ENCODE measurements at places on chromosomes 6 and 20.

DNA sequence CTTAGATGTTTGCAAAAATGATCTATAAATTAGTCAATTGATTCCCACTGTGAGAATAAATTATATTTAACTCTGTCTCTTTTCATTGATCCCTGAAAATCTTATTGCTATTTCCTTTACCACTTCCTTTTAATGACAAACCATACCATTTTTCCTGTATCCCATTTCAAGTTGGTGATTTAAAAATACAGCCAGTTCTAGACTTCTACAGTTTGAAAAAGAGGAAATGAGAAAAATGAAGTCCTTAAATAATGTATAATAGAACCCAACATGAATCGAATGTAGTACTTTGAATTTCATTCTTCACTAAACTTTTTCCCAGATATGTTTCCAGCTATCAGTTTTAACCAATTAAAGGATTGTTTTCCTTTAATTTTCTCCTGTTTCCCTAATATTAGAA, 29.5 kb upstream of the SDHAF4 start:
- no peak for DNase-seq

GRCh38 chr6:125287718-125288117, 14.0 kb downstream of the HDDC2 start:
- DNase-seq = no peak

DNA sequence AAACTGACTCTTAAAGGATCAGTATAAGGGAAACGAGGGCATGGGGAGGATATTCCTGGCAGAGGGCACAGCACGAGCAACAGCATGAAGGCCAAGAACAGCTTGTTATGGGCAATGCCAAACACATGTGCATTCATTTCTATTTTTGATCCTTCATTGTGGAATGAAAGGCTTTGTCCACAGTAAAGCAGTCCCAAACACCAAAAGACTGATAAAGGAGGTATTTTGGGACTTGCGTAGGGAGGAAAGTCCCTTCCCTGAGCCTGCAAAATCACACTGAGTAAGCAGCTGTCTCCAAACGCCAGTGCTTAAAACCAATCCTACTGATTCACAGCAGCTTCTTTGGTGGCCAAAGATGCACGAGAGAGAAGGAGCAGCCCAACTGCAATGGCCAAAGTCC, 138.2 kb downstream of the UNC5CL start:
- no peak for DNase-seq

- no peak for DNase-seq
These were observed 8.3 kb upstream of the CEBPB start for GRCh38 chr20:50182346-50182745.

- no peak for DNase-seq
These were observed 2.4 kb downstream of the COL11A2 start for GRCh38 chr6:33189625-33190448.

- DNase-seq = no peak
These were observed 191.3 kb downstream of the MTFR2 start for GRCh38 chr6:136058852-136059251.

DNA sequence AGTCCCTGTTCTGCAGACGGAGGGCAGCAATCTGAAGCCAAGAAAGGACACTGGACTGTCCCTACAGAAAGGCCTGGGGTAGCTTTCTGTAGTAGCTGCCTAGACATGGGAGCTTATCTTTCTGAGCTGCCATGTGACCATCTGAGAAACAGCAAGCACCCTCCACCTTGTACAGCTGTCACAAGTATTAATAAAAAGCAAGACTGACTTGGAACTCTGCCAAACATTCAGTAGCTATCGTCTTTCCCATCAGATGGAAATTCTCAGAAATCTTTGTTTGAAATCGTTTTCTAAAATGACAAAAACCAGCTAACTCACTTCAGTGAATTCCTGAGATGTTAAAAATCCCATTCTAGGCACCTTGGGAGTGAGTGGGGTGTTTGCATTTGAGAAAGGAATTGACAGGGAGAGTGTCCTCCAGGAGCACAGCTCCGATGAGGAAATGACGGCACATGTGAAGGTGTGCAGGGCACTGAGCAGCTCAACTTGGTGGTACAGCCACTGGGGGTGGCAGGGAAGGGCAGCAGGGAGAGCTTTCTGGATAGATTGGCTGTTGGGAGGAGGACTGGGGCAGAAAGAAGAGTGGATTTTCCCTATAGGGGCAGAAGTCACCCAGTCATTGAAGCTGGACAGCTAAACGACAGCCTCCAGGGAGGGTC, 24.5 kb downstream of the ACSS1 start:
- no peak for DNase-seq

GRCh38 chr6:5318617-5319272, 57.4 kb downstream of the FARS2 start:
- DNase-seq = no peak

- DNase-seq = no peak
These were observed 269.4 kb upstream of the CDYL start for GRCh38 chr6:4506792-4507191.

DNA sequence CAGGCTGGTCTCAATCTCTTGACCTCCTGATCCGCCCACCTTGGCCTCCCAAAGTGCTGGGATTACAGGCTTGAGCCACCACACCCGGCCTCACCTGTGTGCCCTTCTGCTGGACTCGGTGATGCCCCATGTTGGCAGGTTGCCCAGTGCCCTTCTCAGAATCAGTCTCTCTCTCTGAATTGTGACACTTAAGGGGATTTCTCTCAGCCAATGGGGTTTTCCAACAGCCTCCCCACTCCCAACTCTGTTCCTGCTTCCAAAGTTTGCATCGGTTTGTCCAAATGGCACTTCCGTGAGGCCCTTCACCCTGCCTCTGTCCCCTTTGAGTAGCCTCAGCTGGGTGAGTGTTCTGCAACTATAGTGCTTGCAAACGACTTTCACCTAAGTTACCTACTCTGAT, 3.1 kb upstream of the MRPS10 start:
- DNase-seq = no peak

DNA sequence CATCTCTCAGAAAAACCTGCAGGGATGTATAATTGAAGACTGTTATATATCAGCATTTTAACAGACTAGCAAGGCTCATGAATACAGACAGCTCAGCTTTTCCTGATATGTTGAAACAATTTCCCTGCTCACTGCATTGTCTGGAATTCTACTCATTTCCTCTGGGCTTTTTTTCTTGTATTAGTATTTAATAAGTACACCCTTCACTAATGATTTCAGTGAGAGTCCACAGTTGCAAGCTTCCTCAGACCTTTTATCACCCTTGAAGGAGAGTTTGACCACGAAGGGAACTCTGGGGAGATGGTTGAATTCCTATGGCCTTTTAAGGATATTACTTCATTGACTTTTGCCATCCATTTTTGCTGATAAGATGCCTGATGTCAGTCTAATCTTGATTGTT, 248.7 kb downstream of the ADGB start:
- no peak for DNase-seq

- DNase-seq = no peak
These were observed 168.4 kb downstream of the OR2B2 start for GRCh38 chr6:27743787-27744186.

DNA sequence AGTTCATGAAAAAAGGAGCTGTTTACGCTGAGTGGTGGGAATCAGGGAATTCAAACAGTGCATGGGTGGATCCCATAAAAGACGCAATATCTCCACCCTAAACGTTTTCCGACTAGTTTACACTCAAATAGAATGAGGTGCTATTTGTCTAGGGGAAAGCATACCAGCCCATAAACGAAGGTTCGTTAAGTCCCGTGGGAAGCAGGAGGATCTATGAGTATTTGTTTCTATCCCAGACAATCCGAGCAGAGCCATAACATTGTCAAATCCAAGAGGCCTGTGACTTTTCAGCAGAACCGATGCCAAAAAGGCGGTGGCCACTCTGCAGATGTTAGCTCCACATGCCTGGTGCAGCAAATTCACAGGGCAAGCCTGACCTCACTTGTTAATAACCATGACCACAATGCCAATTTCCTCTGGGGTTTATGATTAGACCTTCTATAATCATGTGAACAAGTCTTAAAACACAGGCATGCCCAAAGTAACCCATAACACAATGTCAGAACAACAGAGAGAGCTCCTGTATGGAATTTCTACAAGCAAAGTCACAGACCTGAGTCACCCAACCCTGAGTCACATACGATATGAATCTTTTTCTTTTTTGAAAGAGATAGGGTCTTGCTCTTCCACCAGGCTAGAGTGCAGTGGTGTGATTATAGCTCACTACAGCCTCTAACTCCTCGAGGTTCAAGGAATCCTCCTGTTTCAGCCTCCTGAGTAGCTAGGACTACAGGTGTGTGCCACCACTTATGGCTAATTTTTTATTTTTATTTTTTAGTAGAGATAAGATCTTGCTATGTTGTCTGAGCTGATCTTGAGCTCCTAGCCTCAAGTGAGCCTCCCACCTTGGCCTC, 123.3 kb downstream of the KIF13A start:
- DNase-seq = no peak

GRCh38 chr6:98574984-98575383, 259.4 kb upstream of the POU3F2 start:
- DNase-seq = no peak

GRCh38 chr6:143556529-143556928, 45.0 kb upstream of the FUCA2 start:
- DNase-seq = no peak

DNA sequence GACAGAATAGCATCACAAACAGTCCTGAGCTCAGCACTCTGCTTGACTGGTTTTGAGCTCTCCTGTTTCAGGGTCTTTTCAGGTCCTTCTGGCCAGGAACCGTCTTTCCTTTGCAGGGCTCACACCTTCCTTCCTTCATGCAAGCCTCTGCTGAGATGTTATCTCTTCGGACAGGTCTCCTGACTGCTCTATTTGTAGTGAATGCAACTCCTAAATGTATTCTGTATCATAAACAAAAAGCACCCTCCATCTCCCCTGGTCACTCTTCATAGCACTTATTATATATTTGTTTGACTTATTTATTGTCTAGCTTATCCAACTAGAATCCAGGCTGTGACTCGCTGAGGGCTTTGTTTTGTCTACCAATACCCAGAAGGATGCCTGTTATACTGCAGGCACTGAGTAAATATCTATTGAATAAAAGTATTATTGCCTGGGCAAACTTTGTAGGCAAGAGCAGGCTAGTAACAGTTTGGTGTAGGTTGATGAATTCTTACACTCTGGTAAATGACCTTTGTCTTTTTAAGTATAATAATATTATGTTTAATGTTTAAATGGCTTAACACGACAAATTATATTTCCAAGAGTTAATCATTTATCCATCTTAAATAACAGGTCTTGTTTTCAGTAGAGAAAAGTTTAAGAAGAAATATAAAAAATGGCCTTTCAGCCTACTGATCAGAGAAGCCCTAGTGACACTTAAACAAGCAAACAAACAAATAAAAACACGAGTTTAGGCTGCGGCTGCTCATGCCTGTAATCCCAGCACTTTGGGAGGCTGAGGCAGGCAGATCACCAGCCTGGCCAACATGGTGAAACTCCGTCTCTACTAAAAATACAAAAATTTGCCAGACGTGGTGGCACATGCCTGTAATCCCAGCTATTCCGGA, 199.7 kb downstream of the BCAS1 start:
- no peak for DNase-seq

DNA sequence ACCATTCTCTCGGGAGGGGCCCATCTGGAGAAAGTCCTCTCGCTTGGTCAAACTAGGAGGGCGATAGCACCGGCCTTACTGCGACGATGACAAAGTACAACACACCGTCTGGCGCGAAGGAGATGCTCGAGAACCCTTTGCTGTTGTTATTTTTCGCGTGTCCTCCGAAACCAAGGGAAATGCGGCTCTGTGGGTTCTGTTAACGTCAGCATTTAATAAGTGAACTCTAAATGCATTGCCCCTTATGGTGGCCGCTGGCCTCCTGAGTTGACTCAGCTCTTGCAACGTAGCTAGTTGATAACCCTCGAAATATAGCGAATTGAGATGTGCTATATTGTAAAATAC, 577 bp upstream of the SCAND1 start:
- DNase-seq = no peak

DNA sequence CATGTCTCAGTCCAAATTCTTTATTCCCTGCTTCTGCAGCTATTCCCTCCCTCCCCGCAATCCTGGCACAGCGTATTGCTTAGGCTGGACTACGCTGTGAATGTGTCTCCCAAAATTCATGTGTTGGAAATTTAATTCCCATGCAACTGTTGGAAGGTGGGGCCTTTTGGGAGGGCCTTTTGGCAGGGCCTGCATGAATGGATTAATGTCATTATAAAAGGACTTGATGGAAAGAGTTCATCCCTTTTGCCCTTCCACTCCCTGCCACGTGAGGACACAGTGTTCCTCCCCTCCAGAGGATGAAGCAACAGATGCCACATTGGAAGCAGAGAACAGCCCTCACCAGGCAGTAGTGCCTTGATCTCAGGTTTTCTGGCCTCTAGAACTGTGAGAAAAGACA, 20.4 kb upstream of the NOTCH4 start:
- no peak for DNase-seq

DNA sequence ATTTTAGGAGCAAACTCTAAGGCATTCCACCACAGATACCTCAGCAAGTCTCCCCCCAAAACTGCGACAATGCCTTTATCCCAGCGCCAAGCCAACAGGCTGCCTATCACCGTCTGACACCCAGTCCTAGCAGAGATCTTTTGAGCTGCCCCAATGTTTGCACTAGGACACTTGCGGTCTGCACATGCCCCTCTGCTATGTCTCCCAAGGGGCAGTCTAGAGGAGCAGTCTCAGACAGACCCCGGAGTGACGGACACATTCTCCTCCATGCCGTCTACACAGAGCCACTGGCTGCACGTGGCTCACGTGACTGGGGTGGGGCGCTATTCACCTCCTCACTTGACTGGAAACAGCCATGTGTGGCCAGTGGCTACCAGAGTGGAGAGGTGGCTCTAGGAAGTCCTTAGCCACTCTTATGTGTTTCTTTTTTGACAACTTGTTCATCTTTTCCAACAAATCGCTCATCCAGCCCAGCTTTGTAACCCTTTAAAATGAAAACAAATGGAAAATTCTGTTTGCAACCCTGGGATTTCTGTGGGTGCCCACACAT, 16.0 kb downstream of the DIDO1 start:
- DNase-seq = no peak

DNA sequence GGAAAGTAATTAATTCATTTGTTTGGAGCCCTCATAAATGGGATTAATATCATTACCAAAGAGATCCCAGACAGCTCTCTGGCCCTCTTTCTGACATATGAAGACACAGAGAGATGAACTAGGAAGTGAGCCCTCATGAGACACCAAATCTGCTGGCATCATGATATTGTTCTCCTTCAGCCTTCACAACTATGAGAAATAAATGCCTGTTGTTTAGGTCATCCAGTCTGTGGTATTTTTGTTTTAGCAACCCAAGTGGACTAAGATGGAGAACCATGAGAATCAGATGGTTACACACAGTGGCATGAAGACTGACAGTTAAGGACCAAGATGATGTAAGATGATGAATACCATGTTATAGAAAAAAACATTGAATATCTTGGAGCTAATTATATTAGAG, 16.9 kb upstream of the HBS1L start:
- no peak for DNase-seq

GRCh38 chr6:163837691-163838431, 423.3 kb downstream of the QKI start:
- peak; percentile 55 for DNase-seq

DNA sequence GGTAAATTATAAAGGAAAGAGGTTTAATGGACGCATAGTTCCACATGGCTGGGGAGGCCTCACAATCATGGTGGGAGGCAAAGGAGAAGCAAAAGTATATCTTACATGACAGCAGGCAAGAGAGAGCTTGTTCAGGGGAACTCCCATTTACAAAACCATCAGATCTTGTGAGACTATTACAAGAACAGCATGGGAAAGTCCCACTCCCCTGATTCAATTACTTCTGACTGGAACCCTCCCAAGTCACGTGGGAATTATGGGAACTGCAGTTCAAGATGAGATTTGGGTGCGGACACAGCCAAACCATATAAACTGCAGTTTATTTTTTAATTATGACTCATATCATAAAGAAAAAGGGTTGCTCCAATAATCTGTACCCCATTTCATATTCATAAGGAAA, 22.3 kb upstream of the HLA-DQA2 start:
- no peak for DNase-seq

- DNase-seq = no peak
These were observed 130.0 kb upstream of the SGK1 start for GRCh38 chr6:134447883-134448387.

Measured in neuronal stem cell (in vitro differentiated cells).